ENCODE measurements at places on chromosomes 16 and 17.

DNA sequence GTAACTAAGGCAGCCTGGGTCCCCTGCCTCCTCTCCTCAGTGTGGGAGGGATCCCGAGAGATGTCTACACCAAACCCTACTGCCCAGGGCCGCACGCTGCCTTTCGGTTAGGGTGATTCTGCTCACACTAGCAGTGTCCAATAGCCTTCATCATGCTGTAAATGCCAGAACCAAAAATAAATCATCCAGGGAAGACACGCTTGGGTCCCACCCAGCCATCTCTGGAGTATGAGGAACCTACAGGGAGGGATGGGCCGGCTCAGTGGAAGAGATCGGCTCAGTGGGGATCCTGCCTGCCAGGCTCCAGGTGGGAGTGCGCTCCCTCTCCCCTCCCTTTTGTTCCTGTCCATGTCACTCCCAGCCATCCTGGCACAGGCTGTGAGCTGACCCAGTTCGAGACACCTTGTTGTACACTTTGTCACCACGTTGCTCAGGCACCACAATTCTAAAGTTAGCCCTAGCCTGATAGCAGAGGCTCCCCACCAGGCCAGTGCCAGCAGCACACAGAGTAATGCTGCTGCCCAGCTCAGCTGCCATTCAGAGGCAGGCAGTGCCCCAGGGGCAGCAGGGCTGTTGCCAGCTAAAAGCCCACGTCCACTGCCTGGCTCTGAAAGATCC, 24.5 kb downstream of the PEMT start:
- no peak for DNase-seq

- no peak for DNase-seq
These were observed 56.9 kb upstream of the SOX9 start for GRCh38 chr17:72063756-72064450.

GRCh38 chr16:47705266-47705665, 244.1 kb downstream of the PHKB start:
- DNase-seq = no peak

- DNase-seq = no peak
These were observed 95.5 kb upstream of the DHX40 start for GRCh38 chr17:59469786-59470485.
